Left renal pelvis (tissue), 4 donors: ENCODE measurements at places on chromosomes 6 and 20.

GRCh38 chr20:8796088-8796660 lies 272.7 kb upstream of the PLCB4 start:
- DNase-seq = no peak

GRCh38 chr20:3606021-3606420 lies 57.2 kb downstream of the GFRA4 start:
- no peak for DNase-seq

DNA sequence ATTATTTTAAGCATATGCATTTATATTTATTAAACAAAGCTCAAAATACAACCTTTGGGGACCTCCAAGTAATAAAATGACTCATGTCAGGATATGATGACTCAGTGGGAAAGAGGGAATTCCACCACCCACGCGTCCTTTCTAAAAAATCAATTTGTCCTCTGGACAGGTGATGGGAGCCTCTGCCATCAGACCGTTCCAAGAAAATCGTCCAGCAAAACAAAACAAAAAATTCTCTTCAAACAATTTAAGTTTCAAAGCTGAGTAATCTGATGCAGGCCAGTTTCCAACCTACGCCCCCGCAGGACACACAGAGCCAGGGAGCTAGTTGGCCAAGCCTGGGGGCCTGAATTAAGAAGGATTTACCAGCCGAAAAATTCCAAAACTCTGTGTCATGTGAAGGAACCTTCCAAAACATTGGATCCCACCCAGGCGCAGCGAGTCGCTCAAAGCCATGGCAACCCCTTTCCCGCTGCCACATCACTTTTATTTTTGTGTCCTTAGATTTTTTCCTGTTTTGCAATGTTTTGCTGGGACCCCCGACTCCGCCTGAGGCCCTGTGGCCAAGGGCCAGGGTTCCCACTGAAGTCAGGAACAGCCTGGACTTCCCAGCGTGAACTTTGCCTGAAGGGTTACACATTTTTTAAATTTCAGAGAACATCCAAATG lies 95.3 kb downstream of the NFATC2 start:
- no peak for DNase-seq

- no peak for DNase-seq
These were observed 48.0 kb upstream of the STK35 start for GRCh38 chr20:2053615-2054014.

DNA sequence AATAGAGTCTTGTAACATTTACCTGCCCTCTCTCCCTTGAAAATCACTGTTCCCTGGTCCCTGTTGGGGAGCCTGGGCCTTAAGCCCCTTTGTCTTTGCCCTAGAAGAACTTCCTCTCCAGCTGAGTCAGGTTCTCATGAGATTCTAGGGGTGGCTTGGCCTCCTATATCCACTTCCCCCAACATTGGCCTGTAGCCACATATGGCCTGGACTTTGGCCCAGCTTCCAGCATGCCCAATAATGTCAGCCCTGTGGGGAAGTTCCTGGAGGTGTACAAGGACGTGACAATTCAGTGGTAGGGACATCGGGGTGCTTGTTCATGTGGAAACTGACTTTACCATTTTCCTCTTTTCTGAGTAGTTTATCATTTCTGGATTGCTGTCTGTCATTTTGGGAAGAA lies 17.2 kb upstream of the MAS1L start:
- DNase-seq = no peak

DNA sequence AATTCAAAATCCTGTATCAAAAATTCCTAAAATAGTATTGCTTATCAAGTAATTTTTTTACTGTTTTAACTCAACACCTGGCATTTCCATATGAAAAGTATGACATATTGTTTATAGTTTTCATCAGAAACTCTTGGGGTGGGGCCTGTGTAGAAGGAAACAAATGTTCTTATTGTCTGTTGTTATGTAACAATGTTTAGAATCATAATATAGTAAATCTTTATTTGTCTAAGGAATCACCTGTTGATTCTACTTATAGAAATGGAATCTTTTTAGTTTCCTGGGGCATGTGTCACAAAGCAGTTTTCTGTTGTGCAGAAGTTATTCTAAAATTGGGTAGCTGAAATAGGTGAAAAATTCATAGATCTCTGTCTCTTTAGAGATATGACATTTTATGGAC lies 4.9 kb downstream of the ARMC2 start:
- DNase-seq = no peak
